ENCODE measurements at places on chromosomes 12 and 14. TPM values are rescaled to one million over a fixed set of nuclear protein-coding genes. Genes with fewer than 3 reads are reported as not detected.
A peak's percentile ranks its signal among the peaks of the same experiment; 100 is the strongest.

The MYF5 gene
- not detected for polyA plus RNA-seq

GRCh38 chr14:72369106-72369505 is 436.9 kb downstream of the RGS6 start:
- no peaks in the 10 kb centered on the region for H3K4me1 ChIP-seq
- no peak overlapping the region for H3K4me3 ChIP-seq
- no peaks in the 10 kb centered on the region for H3K27me3 ChIP-seq
- H3K36me3 ChIP-seq = no peaks in the 10 kb centered on the region
- no peak overlapping the region for H3K27ac ChIP-seq

DNA sequence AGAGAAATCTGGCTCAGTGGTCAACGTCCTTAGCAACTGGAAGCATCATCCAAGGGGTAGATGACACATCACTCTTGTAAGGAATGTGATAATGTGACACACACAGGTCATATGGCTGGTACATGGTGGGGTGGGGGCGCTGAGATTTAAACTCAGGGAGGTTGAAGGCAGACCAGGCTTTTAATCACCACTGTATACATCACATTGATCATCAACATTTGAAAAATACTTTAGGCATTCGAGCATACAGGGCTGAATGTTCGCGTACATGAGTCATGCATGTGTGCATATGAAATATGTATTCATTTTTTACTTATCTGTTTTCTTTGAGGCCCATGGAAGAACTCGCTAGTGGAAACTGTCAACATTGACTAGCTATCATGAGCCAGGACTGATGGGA is 976.4 kb downstream of the VRK1 start:
- no peaks in the 10 kb centered on the region for H3K27me3 ChIP-seq
- H3K27ac ChIP-seq = no peak overlapping the region
- DNase-seq = no peak
- H3K4me1 ChIP-seq = no peaks in the 10 kb centered on the region
- H3K4me3 ChIP-seq = no peak overlapping the region

The ZFYVE26 gene
- polyA plus RNA-seq = 9.4 TPM

DNA sequence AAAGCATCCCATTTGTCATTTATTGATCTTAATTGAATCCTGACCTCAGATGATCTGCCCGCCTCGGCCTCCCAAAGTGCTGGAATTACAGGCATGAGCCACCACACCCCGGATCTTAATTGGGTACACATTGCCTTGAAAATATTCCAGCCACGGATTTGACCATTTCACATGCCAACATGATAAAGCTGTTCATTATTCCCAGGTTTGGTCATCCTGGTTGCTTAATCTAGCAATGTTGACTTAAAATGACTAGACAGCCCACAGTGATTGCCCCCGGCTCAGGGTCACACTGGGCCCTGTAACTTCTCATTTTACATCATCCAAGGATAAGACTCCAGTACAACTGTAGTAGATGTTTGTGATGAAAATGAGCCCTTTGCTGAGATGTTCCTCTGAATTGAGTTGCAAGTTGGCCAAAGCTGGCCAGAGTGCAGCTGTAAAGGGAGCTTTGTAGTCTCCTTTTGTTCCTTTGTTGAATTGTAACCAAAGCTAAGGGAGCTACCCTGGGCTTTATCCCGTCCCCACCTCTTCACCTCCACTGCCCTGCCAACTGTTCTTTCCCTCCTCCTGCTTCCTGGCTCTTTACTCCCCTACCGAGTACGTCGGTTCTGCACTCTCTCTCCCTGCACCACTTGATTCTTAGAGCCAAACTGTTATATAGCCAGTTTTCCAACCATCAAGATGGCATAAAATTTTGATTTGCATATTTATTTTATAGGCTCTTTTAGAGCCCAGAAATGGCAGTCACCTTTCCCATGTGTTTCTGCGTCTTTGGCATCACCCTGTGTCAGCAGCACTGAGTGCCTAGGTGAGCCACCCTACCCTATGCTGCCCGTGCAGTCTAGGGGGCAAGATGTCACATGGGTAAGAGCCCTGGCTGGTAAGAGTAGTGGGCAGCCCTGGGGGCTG is 141.3 kb upstream of the HIF1A start:
- DNase-seq = no peak
- no peaks in the 10 kb centered on the region for H3K36me3 ChIP-seq
- no peaks in the 10 kb centered on the region for H3K27me3 ChIP-seq
- H3K4me3 ChIP-seq = no peak overlapping the region
- H3K27ac ChIP-seq = peak overlapping the region; percentile 71
- H3K4me1 ChIP-seq = peaks cover 25% of the 10 kb centered on the region

All from testis (tissue), 5 donors.